ENCODE measurements at places on chromosomes 7 and 10.

- DNase-seq: no peak
Observed at GRCh38 chr10:1698185-1698584, 39.1 kb downstream of the ADARB2 start.

GRCh38 chr10:110160522-110160921 is 46.9 kb upstream of the MXI1 start:
- DNase-seq: no peak

- DNase-seq: no peak
Observed at GRCh38 chr7:92647011-92647625, 56.9 kb upstream of the FAM133B start.

DNA sequence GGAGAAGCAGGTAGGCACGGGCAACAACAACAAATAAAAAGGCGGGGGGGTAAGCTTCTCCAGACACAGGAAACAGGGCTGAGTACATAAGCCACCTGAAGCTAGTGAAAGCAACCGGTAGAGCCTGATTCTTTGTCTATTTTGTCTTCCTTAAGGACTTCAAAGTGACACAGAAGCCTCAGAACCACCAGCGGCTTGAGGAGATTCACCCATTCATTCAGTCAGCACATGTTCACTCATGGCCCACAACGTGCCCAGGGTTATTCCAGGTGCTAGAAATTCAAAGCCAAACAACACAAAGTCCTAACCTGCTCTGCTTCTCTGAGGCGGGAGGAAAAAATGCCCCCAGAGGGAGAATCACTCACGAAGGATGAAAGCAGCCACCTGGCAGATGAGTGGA is 69.3 kb upstream of the C7orf33 start:
- no peak for DNase-seq

- DNase-seq: no peak
Observed at GRCh38 chr10:70832852-70833528, 17.2 kb downstream of the SGPL1 start.

- DNase-seq: no peak
Observed at GRCh38 chr10:112526906-112527305, 79.9 kb downstream of the VTI1A start.
